ENCODE measurements at places on chromosomes 6 and 20. TPM values are rescaled to one million over a fixed set of nuclear protein-coding genes. Genes with fewer than 3 reads are reported as not detected.

Gene KHDC1L
- total RNA-seq, result 0.21 TPM

Gene HDAC2
- 132 TPM for total RNA-seq

Gene CCN5
- total RNA-seq, result not detected

Gene LTA
- not detected for total RNA-seq

Gene TAP2
- total RNA-seq, result 67.4 TPM

Gene HMGN3
- total RNA-seq, result 74.9 TPM

Gene RIMS1
- total RNA-seq, result not detected

Gene RFX6
- not detected for total RNA-seq

Gene HLA-G
- total RNA-seq, result 2.5 TPM

Gene POM121L2
- not detected for total RNA-seq

Gene DEFB113
- not detected for total RNA-seq

Gene NTSR1
- 2.8 TPM for total RNA-seq

Gene SEMG1
- not detected for total RNA-seq

Gene EPB41L1
- 2.0 TPM for total RNA-seq

Gene KCNK16
- not detected for total RNA-seq

Gene NEU1
- total RNA-seq, result 30.8 TPM

Gene HTR1E
- not detected for total RNA-seq

Gene POLR1H
- total RNA-seq, result 48.0 TPM

Gene FKBP1C
- total RNA-seq, result 3.1 TPM

Gene FOXC1
- total RNA-seq, result 3.5 TPM

Gene ULBP1
- total RNA-seq, result 6.4 TPM

Gene DYNLRB1
- total RNA-seq, result 188 TPM

Gene MICB
- 37.6 TPM for total RNA-seq

Gene ZNFX1
- 34.0 TPM for total RNA-seq

Gene OR12D3
- total RNA-seq, result not detected

Gene ANKEF1
- 9.7 TPM for total RNA-seq

Gene PPP1R16B
- total RNA-seq, result not detected

Gene FAM209B
- total RNA-seq, result 0.71 TPM

Gene FAM110A
- total RNA-seq, result 18.8 TPM

Gene TRAPPC3L
- total RNA-seq, result 0.07 TPM

Gene ERVFRD-1
- total RNA-seq, result not detected
